ENCODE measurements at places on chromosomes 6 and 20.

GRCh38 chr6:75412969-75413662 lies 80.5 kb downstream of the FILIP1 start:
- no peak for DNase-seq

GRCh38 chr6:16503241-16503775 lies 258.0 kb downstream of the ATXN1 start:
- no peak for DNase-seq

- no peak for DNase-seq
These were observed 41.7 kb downstream of the SYNE1 start for GRCh38 chr6:152595499-152595898.

DNA sequence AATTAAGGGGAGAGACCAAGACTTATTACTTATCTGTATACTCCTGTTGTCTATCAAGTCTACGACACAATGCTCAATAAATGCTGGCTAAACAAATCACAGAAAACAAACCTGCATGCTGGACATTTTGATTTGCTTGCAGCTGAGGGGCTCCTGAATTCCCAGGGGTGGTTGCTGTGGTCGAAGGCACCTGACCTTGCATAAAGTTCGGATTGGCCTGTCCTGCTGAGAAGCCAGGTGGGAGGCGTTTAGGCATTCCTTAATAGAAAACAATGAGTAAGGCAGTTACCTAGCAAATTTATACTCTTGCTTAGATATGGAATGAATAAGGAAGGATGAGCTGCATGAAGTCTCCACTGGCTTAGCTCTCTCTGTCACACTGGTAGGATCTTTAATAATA lies 50.5 kb downstream of the TP53INP2 start:
- no peak for DNase-seq

GRCh38 chr6:140653972-140654371 lies 1279.5 kb upstream of the CITED2 start:
- DNase-seq: no peak

GRCh38 chr6:83417880-83418663 lies 12.8 kb downstream of the ME1 start:
- DNase-seq: no peak

DNA sequence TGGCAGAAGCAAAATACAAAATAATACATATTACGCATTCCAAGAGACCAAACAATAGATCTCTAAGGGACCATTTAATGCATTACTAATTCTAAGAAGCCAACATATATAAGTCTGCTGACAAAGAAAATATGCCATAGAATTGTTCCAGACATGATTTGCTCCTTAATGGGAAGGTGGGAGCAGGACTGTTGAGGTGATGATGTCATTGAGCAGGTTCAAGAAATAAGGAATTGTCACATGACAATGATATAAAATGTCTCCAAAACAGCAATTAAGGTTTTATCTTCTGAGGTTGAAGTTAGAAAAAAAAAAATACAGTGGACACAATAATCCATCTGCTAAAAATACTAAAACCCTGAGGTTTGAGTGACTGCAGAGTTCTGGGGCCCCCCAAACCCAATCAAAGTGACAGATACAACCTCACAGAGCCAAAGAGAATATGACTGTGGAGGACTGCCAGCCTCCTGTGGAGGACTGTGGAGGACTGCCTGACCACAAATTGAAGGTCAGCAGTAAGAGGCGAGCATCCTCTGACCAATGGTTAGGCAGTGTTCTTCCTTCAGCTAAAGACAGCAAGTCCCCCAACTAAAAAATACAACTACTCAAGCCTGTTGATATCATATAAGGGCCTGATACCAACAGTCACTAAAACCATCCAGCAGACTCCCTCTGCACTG lies 39.0 kb downstream of the TOMM6 start:
- no peak for DNase-seq

DNA sequence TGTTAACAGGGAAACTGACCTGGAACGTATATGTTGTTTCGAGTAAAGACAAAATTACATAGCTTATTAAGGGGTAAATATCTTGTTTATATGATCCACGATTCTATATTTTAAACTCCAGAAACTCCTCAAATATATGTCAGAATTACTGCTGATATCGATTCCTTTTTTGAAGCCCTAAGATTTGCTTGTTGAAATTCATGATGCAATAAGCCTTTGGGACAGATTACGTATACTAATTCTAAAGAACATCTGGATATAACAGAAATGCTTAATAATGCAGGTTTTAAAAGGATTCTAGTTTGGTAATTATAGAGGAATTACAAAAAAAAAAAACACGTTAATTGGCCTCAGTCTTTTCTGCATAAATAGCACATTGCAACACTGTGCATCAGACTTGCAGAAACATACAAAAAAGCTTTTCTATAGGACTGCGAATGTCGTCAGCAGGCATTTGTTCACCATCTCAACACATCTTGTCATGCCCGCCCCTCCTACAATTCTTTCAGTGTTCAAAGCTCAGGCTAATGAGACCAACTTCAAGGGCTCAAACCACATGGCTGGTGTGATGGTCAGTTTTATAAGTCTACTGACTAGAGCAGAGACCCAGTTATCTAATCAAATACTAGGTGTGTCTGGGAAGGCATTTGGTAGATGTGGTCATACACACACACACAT lies 74.9 kb downstream of the AGPAT4 start:
- DNase-seq: no peak

- DNase-seq: no peak
These were observed 57.4 kb upstream of the CEP85L start for GRCh38 chr6:118708744-118709143.

- no peak for DNase-seq
These were observed 3.1 kb downstream of the F13A1 start for GRCh38 chr6:6317386-6317785.

- DNase-seq: no peak
These were observed 103.9 kb downstream of the AIG1 start for GRCh38 chr6:143164565-143165105.

- DNase-seq: no peak
These were observed 1055.1 kb upstream of the GJE1 start for GRCh38 chr6:141077355-141078333.

- DNase-seq: no peak
These were observed 23.0 kb upstream of the TRPC4AP start for GRCh38 chr20:35115606-35116005.

DNA sequence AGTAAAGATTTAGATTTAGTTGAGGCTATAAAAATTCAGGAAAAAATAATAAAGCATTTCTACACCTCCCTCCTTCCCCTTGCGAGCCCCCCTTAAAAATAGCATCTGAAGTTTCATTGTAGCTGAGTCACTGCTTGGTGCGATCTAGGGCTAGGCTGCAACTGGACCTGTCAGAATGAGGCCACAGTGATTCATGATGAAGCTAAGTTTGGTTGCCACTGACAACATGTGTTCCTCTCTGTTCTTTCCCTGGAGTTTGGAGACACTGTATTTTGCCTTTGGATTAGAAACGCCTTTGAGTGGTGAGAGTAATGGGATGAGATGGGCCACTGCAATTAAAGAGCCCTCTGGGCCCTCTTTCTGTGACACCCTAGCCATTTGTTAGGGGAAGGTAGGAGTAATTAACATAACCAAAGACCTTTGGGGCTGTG lies 334.1 kb downstream of the NRN1 start:
- no peak for DNase-seq

DNA sequence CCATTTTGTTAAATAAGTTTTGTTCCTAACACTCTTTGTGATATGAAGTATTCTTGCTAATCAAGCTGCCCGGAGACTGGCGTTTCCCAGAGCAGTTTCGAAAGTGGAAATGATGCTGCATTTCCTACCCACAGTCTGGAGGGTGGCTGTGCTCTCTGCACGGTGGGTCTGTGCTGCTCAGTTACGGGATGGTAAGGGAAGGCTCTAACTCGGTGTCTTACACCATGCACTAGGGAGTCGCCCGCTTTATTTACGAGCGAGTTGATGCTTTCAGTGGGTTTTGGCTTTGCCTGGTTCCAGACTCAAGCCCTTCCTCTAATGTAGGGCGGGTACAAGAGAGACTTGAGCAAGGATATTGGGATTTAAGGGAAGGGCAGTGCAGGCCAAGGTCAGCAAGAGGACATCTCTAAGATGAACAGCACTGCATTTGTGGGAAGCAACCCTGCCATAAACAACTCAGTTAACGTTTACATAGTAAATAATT lies 180.1 kb upstream of the AKAP12 start:
- no peak for DNase-seq

GRCh38 chr6:36382976-36383375 lies 4.5 kb downstream of the ETV7 start:
- no peak for DNase-seq

DNA sequence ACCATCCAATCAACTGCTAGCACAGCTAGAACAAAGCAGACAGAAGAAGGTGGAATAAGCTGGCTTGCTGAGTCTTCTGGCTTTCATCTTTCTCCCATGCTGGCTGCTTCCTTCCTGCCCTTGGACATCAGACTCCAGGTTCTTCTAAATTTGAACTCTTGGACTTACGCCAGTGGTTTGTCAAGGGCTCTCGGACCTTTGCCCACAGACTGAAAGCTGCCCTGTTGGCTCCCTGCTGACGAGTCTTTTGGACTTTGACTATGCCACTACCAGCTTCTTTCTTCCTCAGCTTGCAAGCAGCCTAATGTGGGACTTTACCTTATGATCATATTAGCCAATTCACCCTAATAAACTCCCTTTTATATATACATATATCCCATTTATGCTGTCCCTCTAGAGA lies 164.1 kb upstream of the GJE1 start:
- no peak for DNase-seq

DNA sequence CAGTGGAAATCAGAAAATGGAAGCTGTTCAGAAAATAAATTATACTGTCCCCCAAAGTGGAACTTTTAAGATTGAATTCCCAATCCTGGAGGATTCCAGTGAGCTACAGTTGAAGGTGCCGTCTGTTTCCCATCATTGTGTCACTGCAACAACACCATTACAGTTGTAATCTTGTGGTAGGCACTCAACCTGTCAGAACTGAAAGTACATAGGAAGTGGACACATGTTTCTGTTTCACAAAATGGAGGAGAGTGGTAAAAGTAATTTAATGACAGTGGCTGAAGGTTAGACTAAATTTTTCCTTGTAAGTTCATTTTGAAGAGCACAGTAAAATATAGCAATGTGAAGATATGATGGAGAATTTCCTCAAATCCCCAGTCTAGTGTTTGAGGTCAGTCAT lies 70.0 kb downstream of the CD109 start:
- no peak for DNase-seq

DNA sequence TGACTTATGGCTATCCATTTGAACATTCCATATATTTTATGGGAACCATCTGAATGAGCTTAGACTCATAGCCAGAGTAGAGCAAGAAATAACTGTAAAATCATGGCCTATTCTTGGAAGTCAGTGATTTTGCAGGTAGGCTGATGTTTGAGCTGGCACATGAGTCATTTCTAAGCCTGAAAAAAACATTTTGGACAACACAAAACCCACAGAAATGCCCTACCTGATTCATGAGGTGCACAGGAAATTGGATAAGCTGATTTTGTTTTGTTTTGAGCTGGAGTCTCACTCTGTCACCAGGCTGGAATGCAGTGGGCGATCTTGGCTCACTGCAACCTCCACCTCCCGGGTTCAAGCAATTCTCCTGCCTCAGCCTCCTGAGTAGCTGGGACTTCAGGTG lies 443.0 kb downstream of the PKHD1 start:
- DNase-seq: no peak

Measured in activated T-cell treated with anti-CD3 and anti-CD28 coated beads for 1 hour (primary cell).